ENCODE measurements at places on chromosomes 3 and 15.

GRCh38 chr3:15361494-15362214 is 29.3 kb upstream of the SH3BP5 start:
- DNase-seq = peak; percentile 83

DNA sequence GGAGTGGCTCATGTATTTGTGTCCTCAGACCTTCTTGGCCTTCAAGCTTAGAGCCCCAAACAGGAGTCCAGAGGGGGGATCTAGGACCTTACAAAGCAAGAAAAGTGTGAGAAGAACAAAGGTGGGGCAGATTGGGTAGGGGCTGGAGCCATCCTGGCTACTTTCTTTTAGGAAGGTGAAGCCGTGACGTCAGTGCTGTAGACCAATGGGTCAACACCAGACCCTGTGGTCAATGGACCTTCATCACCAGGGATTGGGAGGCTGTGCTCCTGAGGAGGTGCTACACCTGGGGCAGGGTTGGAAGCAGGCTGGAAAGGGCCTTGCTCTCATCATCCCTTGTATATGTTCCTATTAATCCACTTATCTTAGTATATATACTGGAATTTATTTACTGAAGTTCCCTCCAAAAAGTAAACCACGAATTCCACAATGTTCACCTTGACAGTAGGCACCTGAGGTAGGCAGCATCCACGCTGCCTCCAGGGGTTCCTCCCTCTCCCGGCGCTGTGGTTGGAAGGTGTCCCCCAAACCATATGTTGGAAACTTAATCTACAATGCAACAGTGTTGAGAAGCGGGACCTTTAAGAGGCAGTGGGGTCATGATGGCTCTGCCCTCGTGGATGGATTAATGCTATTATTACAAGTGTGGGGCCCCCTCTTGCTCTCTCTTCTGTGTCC is 21.4 kb upstream of the MCCC1 start:
- DNase-seq = no peak

DNA sequence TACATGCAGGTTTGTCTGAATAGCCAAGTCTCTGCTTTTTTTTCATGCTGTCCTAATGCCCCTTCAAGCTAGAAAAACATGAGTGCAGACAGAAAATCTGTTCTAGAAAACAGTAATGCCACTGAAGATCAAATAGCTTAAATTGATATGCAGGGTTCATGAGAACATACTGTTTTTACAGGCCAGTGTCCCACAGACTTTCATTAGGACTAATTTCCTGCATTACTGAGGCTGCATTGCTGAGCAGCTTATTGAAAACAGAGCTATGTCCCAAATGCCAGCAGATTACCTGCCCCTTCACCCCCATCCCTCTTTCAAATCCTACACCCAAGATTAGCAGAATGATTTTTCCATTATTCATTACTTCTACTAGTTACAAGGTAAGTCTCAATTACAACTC is 665 bp downstream of the TM4SF18 start:
- DNase-seq = peak; percentile 19

DNA sequence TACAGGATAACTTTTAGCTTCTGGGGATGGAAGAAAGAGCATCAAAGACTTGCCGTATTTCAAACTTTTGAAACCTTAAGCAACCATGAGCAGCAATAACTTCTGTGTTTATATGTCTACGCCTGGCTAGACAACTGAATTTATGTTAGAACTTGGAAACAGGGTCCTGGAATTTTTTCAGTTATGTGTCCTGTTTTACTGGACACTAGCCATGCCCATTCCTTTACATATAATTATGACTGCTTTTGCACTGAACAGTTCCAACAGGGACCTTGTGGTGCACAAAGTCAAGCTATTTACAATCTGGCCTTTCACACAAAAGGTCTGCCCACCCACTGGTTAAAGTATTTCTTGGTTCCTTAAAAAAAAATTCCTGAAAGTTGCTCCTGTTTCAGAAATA is 37.1 kb downstream of the TJP1 start:
- no peak for DNase-seq

GRCh38 chr3:120875989-120876388 is 32.0 kb upstream of the STXBP5L start:
- DNase-seq = no peak

GRCh38 chr15:80479191-80479590 is 75.0 kb downstream of the ARNT2 start:
- DNase-seq = no peak

DNA sequence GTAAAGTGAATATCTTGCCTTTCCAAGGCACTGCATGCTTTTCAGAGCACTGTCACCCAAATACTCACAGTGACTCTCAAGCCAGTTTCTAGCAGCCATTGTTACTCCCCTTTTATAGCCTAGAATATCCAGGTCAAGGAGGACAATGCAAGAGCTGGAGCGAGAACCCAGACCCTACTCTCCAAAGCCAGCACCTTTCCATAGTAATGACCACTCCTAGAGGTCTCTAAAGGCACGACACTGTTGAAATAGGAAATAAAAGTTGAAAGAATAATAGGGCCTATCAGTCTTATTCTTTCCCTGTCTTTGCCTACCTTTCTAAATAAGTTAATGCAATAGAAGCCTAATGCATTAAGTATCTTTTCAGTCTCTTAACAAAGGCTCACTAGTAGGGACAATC is 33.6 kb upstream of the DUT start:
- DNase-seq = no peak

- peak; percentile 16 for DNase-seq
Observed at GRCh38 chr15:73286311-73286710, 82.4 kb downstream of the HCN4 start.

DNA sequence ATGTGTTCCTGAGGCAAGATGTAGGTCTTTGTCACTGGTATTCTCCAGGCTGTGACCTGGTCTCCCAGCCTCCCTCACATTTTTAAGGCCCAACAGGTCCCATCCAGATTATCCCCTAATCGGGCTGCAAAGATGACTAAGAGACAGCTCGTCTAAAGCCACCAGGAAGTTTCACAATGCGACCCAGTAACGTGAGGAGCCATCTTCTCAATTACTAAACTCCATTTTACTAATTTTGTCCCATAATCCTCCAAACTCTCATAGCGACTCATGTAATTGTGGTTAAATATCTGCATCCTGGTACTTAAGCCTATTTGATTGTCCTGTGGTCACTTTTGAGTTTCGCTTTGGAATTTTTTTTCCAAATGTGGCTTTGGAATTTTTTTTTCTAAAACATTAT is 8.7 kb upstream of the PLA2G4F start:
- peak; percentile 42 for DNase-seq

GRCh38 chr3:103991-104390 is 92.6 kb upstream of the CHL1 start:
- no peak for DNase-seq

- DNase-seq = no peak
Observed at GRCh38 chr15:23416349-23417276, 30.4 kb downstream of the GOLGA6L2 start.

DNA sequence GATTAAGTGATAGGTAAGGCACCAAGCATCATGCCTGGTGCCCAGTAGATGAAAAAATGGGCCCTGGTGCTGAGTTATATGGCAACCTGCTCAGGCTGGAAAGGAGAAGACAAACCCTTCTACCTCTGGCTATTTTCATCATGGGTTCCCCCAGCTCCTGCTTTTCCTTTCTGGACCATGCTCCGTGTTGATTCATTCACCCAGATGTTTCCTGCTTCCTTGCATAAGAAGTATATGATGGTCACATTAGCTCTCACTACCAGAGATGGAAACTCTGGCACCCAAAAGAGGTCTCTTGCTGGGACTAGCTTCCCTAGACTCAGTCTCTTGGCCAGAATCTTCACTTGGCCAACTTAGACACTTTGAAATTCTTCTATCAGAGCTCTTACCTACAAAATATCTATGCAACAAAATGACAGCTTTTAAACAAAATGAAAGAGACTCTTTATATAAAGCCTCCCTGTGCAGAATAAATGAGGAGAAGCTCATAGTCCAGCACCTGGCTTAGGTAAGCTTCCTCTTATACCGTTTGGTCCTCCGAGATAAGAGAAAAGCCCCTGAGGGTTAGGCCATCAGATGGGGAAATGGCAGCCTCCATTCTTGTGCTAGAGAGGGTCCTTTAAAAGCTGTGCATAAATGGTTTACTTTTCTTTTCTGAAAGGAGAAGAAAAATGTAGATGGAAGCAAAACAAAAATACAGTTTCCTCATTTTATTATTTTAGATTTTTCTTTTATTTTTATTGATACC is 46.8 kb upstream of the MCF2L2 start:
- no peak for DNase-seq

- no peak for DNase-seq
Observed at GRCh38 chr3:29011441-29011840, 269.4 kb upstream of the RBMS3 start.

- DNase-seq = no peak
Observed at GRCh38 chr3:54841471-54841870, 86.4 kb downstream of the LRTM1 start.

GRCh38 chr3:56633602-56634535 is 49.2 kb downstream of the TASOR start:
- no peak for DNase-seq

- DNase-seq = no peak
Observed at GRCh38 chr3:119517112-119517511, 18.8 kb downstream of the TIMMDC1 start.

GRCh38 chr3:170961616-170962400 is 53.4 kb upstream of the EIF5A2 start:
- peak; percentile 46 for DNase-seq

GRCh38 chr3:70400194-70400593 is 87.8 kb upstream of the MDFIC2 start:
- DNase-seq = no peak

DNA sequence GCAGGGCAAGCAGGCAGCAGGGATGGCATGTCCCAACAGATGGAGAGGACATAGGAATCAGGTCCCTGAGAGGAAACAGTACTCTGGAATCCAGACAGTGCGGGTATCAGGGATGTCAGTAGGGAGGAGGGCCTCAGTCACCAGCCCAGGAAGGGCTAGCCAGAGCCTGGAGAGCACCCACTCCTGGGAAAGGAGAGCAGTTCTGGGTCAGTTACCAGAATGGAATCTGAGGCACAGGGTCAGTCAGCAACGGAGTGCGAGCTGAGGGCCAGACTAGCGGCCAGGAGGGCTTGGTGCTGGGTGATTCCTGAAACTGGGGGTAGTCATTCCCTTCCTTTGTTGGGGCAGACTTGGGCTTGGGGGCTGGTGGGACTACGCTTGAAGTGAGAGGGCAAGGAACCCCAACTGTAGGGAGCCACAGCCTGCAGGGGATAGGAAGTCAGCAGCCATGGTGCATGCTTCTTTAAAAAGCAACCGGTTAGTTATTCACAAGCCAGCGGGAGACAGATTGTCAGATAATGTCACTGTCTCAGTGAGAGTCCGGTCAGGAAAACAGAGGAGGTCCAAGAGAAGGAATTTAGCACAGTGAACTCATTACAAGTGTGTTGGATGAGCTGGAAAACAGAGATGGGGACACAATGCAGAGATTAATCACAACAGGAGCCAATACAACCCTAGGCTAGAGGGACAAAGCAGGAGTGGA is 27.9 kb downstream of the PLA1A start:
- DNase-seq = no peak

DNA sequence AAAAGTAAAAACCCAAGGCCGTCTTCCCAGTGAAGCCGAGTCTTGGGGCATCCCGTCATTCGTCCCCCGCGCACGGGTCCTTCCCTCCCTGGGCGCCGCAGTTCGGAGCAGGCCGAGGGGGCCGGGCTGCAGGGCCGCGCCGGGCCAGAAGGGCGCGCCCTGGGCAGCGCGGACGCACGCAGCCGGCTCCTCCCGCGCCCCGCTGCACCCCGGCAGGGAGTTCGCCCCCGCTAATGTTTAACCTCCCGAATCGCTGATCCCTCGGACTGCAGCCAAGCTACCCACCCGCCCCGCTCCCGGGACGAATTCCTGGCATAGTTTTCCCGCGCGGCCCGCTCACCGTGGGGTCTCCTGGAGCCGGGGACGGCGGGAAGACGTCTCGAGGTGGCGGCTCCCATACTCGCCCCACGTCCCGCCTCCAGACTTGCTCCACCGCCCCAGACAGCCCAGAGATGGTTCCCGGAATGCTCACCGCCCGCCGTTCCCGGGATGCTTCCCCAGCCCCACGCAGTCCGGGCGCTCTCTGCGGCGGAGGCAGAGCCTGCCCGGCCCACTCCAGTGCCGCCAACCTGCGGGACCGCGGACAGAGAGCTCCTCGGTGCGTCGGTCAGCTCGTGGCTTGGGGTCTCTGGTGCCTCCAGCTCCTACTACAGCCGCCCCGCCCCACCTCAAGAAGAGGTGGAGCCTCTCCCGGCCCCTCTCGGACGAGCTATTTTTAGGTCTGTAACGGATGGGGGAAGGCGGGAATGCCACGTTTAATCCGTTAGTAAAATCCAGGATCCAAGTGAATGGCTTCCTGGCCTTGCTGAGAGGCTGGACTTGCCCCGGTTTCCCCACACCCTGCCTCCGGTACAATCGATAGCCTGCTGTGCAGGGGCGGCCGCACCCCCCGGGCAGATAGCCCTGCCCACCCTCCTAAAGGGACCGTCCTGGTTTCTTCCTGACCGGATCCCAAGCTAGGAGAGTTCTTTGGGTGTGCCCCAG is at the start of gene DZIP1L:
TSS of gene DZIP1L (minus strand) at position 621 of the 984 bp plus-strand sequence. CDS start 11,637 bp downstream, outside the sequence.
- peak; percentile 66 for DNase-seq

- no peak for DNase-seq
Observed at GRCh38 chr3:128012050-128012449, 40.2 kb upstream of the SEC61A1 start.

DNA sequence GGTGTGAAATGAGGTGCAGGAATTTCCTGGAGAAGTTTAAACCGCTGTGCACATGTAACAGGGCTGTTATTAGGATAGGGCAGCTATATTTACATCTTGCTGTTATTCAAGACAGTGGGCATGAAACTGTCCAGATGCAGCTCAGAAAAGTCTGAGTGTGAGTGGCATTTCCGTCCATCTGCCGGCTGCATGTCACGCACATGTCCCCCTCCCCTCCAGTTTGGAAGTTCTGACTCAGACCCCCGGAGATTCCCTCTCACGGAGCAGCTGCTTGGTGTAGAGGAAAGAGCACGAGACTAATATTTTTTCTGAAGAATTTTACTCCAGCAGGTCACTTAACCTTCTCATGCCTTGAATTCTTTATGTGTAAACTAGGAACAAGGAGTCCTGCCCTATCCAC is 69.8 kb downstream of the FEM1B start:
- DNase-seq = peak; percentile 67
